ENCODE measurements at places on chromosomes 1 and 21.
A peak's percentile ranks its signal among the peaks of the same experiment; 100 is the strongest.

DNA sequence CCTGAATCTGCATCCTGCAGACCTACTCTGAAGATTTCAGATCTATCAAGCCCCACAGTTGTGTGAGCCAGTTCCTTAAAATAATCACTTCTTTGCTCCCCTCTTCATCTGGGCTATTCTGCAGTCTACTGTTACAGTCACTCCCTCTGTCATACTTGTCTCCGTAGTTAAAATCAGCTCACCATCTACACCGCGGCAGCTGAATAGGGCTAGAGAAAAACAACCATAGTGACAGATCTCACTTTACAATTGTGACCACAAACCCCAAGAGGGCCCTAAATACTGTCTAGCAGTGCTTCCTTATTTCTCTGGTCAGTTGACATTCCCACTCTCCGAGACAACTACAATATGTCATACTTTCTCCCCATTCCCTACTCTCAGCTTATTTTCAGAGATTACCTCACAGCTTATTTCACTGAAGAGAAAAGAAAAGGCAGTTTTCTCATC is 12.9 kb downstream of the DESI2 start:
- no peak for DNase-seq

DNA sequence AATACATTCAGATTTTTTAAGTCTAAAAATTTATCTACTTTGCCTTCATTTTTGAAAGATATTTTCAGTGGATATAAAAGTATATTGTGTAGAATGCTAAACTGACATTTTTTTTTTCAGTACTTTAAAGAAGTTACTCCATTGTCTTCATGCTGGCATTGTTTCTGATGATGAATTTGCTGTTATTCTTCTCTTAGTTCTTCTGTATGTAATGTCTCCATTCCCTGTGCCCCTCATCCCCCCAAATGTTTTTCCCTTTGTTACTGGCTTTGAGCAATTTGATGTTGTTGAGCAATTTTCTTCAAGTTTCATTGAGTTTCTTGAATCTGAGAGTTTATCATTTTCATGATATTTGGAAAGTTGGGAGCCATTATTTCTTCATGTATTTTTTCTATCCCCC is 20.8 kb upstream of the VANGL1 start:
- no peak for DNase-seq

DNA sequence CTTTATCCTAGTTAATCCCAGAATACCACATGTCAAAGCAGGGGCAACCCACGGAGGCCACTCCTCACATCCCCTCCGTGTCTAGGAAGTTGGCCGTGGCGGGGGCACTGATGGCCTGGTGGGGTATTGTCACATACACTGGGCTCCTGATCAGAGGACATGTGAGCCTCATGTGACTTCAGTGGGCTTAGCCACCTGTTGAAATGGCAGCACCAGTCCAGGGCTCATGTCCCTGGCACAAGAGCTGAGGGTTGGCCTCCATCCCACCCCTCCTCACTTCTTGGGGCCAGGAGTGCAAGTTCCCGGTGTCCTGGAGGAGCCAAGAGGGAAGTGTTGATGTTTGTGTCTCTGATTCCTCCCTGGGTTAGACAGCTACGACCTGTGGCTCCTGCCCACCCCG is 313.4 kb downstream of the CAMTA1 start:
- no peak for DNase-seq

DNA sequence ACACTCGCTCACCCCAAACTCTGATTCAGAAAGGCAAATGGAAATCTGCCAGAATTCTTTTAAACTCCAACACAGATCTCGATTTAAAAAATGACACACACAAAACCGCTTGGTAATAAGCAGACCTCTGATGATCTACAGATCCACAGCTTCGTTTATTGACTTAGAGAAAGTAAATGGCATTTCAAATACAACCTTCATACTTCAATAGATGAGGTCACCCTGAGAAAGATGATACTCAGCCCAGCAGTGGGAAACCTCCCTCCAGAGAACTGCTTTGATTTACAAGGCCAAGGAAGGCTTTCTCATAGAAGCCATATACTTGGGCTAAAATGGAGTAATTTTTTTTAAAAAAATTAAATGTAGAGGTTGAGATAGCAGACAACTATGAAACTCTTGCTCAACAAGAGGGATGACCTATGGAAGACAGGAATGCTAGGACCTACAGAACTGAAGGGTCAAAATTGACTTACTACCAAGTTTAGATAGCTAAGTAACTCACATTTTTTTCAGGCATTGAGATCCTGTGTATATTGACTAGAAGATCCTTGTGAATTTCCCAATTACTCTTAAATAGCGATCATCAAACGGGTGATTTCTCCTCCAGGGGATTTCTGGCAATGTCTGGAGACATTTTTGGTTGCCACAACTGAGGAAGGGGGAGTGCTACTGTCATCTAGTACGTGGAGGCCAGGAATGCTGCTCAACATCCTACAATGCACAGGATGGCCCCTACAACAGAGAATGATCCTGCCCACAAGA is 143.9 kb downstream of the CLIC6 start:
- DNase-seq = no peak

DNA sequence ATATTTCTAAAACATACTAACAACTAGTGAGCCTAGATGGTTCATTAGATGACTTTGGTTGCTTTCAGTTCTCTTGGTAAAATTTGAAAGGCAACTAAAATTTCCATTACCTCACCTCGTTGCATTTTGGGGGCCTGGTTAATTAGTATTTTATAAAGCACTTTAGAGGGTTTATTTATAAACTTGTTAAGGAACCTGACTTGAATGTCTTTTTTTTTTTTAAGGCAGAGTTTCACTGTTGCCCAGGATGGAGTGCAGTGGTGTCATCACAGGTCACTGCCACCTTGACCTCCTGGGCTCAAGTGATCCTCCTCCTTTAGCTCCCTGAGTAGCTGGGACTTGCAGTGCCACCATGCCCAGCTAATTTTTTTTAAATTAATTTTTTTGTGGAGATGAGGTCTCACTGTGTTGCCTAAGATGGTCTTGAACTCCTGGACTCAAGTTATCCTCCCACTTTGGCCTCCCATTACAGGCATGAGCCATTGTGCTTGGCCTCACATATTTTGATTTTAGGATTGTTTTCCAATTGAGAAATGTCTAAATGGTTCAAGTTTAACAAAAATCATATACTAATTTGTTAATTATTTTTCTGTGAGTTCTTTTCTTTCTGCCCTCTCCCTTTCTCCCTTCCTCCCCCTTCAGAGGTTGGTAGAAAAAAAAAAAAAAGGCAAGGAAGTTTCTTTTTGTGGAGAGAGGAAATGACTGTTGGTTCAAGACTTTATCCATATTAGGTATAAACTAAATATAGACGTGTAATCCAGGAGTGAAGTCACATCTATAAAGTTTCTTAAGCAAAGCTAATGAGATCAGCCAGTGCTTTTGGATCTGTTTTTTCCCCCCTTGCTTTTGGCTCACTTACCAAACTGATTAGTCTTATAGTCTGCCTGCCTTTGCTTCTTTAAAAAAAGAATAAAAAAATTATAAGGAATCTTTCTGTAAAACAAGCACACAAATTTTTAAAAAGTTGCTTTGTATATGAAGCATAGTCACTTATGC is 24.7 kb downstream of the CLIC4 start:
- DNase-seq = no peak

DNA sequence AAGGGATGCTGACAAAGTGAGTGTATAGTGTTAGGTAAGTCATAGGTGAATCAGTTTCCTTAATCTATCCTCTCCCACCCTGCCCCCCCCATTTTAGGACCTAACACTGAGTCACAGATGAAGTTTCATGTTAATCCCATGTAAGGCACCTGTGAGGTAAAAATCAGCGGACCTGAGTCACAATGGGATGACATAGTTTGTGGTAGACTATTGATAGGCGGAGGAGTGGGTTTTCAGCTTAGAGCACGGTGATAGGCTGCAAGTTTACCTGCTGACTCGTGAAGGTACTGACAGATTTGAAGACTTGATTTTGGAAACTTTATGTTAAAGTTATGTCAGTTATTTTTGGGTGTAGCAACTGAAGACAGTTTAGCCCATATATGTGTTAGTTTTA is 1.7 kb downstream of the TOR1AIP1 start:
- peak; percentile 59 for DNase-seq

DNA sequence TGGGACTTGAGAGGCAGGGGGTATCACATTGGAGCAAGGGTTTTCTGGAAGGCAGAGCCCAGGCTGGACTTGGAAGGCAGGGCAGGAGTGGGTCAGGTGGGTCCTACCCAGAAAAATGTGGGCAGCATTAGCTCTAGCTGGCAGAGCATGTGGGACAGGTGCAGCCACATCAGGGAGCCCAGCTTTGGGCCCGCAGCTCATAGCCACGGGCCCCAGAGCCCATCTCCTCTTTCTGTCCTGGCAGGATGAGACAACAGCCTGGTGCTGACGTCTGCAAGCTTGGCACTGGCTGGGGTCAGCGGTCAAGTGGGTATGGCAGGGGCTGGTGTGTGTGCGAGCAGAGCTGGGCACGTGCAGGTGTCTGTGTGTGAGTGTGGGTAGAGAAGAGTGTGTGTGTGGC is 154.7 kb downstream of the GRIK3 start:
- DNase-seq = no peak
